ENCODE measurements at places on chromosomes 1 and 21.

GRCh38 chr1:164953815-164954214 is 394.8 kb downstream of the PBX1 start:
- no peak for DNase-seq

GRCh38 chr1:39955547-39956539 is 898 bp downstream of the MFSD2A start:
- DNase-seq, result no peak

DNA sequence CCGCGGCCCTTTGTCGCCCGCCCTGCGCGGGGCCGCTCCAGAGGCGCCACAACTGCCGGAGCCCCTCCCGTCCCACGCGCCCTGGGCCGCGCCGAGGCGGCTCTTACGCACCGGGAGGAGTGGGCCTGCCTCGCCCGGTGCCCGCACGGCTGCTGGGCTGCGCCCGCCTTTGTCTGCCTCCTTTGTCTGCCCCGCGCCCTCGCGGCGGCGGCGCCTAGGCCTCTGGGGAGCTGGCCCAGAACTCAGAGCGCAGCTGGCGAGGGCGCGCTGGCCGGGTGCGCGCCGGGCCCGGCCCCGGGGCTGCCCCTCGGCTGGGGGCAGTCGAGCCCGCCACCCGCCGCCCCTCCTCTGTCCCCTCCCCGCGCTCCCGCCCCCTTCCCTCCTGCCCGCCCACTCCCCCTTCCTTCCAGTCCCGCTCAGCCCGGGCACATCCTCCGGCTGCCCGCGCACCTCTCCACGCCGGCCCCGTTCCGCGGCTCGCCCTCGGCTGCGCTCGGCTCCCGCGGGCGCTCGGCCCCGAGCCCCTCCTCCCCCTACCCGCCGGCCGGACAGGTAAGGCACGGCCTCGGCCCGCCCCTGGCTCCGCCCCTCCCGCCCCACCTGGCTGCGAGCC is at the start of gene DRAXIN:
TSS of gene DRAXIN (plus strand) at position 409 of the 613 bp plus-strand sequence. CDS start 14,549 bp downstream, outside the sequence.
- no peak for DNase-seq

DNA sequence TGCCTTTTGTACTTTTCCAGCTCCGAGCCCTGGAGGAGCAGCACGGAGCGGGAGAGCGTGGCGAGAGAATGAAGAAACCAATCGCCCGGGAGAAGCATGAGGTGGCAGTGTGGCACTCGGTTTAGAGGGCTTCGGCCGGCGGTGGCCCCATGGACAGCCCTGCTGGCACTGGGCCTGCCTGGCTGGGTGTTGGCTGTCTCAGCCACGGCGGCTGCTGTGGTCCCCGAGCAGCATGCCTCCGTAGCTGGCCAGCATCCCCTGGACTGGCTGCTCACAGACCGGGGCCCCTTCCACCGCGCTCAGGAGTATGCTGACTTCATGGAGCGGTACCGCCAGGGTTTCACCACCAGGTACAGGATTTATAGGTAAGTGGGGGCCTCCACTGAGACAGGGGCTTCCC is 59.0 kb downstream of the BRINP2 start:
- no peak for DNase-seq

GRCh38 chr1:163772246-163772645 is 450.5 kb downstream of the NUF2 start:
- DNase-seq, result no peak

GRCh38 chr1:31755197-31755611 is 8.9 kb downstream of the ADGRB2 start:
- no peak for DNase-seq

- DNase-seq, result no peak
Observed at GRCh38 chr1:202149566-202149965, 5.0 kb upstream of the ARL8A start.

DNA sequence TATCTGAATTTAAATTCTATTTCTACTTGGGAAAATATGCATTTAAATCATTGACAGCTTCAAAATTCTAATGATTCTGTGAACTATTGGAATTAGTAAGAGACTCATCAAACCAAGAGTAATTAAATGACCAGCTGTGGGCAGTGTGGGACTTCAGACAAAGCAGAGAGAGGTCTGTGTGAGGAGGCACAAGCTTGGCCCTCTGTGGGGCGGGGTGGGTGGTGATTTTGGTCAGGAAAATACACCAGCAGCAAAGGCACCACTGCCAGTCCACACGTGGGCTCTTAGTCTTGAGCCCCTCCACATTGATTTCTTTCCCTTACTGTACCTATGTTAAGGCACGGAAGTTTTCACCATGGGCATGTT is 39.2 kb upstream of the RAB4A start:
- no peak for DNase-seq

DNA sequence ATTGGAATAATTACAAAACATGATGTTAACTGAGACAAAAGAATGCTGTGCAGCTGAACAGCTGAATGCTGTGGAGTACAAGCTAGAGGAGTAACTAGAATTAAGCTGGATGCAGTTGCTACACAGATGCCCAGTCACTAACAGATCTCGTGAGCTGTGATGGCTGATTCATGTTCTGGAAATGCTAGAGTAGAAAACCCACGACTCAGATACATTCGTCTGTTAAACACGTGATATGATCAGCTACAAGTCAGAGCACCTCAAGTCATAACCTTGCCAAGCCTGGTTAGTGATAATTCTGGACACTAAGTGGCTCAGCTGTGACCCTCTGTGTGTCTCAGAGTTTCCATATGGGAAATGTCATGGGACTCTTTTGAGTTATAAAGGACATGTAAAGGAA is 89.7 kb upstream of the ESRRG start:
- no peak for DNase-seq

- DNase-seq, result no peak
Observed at GRCh38 chr1:64497088-64497883, 27.4 kb downstream of the CACHD1 start.

GRCh38 chr1:119582801-119583200 is 65.3 kb downstream of the ZNF697 start:
- peak; percentile 23 for DNase-seq

- DNase-seq, result no peak
Observed at GRCh38 chr1:56688522-56689026, 43.5 kb downstream of the PRKAA2 start.

DNA sequence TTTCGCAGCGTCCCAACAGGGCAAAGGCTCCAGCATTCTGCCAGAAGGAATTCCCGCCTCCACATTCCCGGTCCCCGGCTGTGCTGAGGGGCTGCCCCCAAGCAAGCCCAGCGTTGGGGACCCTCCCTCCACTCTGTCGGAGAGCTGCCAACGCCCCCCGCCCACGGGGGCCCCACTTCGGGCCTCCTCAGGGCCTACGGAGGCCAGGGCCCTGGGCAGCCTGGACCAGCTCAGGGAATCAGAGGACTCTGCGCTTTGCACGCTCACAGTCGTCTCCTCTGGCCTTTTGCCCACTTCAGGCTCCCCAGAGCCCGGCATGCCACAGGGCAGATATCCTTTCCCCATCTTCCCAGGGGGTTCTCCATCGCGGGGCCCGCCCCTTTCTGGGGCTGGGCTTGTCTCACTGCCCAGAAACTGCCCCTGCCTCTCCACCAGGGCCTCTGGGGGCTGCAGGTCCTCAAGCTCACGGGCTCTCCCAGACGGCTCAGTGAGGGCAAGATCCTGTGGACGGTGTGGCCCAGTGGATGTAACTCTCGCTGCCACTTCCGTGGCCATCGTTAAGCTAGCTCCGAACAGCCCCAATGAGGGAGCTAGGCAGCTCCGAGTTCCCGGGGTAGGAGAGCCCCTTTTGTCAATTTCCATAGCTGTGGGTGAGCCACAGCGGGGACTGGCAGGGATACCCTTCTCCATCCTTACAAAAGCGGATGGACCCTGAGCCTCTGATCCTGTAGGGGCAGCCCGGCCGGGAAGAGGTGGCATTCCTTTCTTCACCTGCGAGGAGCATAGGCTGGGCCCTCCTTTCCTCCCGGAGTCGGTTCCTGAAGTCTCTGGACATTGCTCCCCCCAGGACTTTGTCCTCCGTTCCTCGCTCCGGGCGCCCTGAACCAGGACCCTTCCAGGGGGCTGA is 2.8 kb downstream of the ITPKB start:
- DNase-seq, result no peak

- no peak for DNase-seq
Observed at GRCh38 chr1:4755301-4755845, 101.0 kb downstream of the AJAP1 start.

DNA sequence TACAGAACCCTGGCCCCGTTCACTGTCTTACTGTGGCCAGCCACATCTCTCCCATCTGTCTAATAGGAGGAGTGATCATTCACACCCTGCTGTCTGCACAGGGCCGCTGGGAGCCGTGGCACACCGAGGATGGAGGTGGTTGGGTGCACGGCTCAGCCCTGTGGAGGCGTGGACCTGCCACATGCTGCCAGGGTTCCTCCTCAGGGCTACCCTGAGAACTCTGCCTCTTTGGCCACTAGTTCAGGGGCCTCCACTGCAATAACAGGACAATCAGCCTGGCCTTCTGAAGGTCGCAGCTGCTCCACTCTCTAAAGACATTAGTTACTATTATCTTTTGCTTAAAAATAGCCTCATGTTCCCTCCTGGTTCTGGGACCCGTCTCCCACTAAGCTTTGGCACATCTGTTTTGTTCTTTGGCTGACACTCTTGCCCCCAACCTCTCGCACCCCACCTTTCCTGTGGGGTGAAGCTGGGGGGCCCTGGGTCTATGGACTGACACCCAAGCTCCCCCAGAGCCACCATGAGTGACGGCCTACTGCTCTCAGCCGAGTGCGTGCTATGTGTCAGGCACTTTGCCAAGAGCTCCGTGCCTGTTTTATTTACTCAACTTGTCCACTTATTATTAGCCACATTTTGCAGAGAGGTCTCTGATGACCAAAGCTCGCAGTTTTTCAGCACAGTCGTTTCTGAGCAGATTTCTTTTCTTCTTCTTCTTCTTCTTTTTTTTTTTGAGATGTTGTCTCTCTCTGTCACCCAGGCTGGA is 66.3 kb downstream of the ARHGEF10L start:
- DNase-seq, result no peak

- no peak for DNase-seq
Observed at GRCh38 chr1:32924881-32925344, 23.7 kb upstream of the TMEM54 start.

DNA sequence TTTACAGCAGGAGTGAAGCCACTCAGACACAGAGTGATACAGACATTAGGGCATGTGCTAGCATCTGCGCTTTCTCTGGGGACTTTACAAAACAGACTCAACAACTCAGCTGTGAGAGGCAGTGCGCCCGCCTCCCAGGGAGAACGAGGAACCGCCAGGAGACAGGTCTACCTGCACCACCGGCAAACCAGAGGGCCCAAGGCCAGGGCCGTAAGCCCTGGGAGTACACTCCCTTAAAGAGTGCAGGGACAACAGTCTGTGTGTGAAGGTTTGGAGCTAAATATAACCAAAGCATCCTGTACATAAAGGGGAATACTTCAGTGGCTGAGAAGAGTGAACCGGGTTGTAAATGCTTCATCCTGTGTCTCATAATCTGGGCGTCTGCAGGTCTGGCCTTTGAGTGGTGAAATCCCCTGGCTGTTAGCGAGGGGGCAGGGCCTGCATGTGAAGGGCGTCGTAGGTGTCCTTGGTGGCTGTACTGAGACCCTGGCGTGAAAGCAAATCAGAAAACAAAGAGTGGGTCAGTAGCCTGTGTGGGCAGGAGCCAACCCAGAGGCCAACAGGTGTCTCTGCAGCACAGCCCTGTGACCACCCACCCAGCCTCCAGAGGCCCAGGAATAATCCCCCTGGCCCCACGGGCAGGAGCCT is 86.9 kb downstream of the CD247 start:
- DNase-seq, result no peak

DNA sequence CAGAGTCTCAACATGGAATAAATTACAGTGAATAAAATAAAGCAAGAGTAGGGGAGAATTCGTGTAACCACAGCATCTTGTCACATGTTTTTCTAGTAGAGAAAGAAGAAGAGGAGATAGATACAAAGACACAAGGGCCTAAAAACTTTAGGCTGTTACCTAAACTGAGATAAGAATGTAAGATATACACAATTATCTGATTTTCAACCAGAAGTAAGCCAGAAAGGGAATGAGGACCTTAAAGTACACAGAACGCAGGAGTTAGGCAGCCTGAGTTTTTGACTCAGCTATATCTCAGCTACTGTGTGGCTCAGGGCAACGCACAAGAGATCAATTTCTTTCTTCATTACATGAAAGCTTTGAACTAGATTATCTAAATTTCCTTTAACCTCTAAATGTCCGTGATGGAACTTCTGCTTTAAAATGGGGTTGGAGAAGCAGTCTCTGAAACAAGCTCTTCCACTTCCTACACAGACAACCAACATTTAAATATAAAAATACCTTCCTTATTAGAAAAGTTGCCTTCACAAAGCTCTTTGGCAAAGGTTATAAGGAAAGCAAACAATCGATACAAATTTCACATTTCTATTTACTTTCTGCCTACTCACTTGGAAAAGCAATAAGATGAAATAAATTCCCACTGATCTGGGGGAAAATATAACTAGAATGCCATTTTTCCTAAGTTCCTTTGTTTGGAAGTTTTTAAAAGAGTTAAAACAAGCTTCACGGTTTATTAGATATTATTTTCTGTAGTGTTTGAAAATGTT is 5.2 kb upstream of the RGS13 start:
- DNase-seq, result no peak

DNA sequence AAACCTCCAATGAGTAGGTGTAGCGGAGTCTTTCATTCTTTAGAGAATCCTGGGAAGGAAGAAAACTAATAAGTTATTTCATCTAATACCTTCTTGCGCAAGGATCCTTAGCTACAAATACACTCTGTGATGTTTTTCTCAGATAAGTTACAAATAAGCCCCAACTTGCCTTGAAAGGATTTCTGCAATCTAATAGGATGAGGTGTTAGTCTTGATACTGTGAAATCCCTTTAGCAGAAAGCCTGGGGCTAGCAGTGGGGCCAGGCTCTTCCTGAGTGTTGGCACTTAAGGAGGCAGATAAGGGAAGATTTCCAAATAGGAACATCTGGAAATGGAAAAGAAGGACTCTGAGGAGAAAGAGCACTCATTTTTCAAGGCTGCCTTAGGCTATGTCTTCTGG is 168.0 kb upstream of the DAB1 start:
- DNase-seq, result no peak

- no peak for DNase-seq
Observed at GRCh38 chr1:84370831-84371394, 27.4 kb upstream of the DNASE2B start.

DNA sequence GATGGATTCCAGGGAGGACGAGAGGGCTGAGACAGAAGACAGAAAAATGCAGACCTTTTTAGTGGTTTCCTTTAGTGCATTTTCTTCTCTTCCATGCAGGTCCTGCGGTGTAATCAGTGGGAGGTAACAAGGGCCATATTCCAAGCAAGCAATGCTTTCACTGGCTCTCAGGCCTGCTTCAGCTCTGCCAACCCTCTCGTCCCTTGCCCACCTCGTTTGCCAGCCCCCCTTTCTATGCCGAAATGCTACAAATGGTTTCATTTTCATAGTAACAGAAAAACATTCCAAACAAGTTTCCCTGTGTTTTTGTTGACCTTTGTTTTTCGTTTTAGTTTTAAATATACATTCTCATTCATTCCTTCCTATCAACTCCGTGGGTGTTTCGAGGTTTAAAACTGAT is 443.1 kb downstream of the TTLL7 start:
- DNase-seq, result no peak
